ENCODE measurements at places on chromosomes 3 and 15. TPM values are rescaled to one million over a fixed set of nuclear protein-coding genes. Genes with fewer than 3 reads are reported as not detected.
A peak's percentile ranks its signal among the peaks of the same experiment; 100 is the strongest.

DNA sequence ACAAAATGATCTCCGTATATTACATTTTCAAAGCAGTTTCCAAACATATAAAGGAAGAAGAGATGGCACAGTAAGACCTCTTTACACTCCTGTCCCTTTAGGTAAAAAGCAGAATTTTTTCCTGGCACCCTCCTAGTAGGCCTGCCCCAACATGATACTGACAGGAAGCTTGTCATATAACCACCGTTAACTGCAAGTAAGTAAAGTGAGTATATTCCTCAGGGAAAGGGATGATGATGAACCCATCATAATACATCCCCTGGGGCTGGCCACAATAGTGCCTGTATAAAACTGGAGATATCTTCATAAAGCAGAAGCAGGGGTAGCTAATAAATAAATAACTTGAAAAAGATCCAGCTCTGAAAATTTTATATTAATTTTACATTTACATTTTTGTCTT, 893.0 kb downstream of the DIPK2A start:
- DNase-seq: no peak

- DNase-seq: peak; percentile 5
These were observed 394.5 kb upstream of the RARB start for GRCh38 chr3:25033407-25034029.

The CHST13 gene
- not detected for total RNA-seq

The SSUH2 gene
- total RNA-seq: 0.49 TPM

DNA sequence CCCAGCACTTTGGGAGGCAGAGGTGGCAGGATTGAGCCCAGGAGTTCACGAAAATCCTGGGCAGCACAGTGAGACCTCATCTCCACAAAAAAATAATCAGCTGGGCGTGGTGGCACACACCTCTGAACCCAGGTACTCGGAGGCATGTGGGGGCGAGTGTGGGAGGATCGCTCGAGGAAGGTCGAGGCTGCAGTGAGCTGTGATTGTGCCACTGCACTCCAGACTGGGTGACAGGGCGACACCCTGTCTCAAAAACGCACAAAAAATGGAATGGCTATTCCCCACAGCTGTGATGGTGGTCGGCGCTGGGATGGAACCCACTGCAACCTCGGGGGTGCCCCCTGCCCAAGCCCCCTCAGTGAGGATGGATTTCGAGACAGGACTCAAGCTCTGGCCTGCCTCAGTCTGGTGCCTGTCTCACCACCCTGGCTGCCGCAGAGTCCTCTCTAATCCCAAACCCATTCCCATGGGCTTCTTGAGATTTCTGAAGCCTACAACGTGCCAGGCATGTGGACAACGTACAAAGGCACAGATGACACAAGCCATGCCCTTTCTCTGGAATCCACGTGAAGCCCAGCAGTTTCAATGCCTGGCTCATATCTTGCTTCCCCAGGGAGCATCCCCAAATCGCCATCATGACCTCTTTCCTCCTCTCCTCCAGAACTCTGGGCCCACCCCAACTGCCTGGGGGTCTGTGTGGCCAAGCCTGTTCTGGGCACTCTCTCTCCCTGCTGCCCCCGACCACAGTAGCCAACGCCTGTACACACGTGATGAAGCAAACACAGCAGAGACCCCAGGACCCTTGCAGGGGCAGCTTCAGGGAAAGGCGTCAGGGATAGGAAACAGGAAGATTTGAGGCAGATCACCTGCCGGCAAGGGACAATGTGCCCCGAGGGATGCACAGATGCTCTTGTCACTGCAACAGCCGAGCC, 32.4 kb downstream of the ADAMTS17 start:
- DNase-seq: no peak

- DNase-seq: no peak
These were observed 227.8 kb downstream of the UBE2E2 start for GRCh38 chr3:23430781-23431398.

The POPDC2 gene
- 7.2 TPM for total RNA-seq

- no peak for DNase-seq
These were observed 110.8 kb upstream of the SMAD3 start for GRCh38 chr15:66954601-66955000.

DNA sequence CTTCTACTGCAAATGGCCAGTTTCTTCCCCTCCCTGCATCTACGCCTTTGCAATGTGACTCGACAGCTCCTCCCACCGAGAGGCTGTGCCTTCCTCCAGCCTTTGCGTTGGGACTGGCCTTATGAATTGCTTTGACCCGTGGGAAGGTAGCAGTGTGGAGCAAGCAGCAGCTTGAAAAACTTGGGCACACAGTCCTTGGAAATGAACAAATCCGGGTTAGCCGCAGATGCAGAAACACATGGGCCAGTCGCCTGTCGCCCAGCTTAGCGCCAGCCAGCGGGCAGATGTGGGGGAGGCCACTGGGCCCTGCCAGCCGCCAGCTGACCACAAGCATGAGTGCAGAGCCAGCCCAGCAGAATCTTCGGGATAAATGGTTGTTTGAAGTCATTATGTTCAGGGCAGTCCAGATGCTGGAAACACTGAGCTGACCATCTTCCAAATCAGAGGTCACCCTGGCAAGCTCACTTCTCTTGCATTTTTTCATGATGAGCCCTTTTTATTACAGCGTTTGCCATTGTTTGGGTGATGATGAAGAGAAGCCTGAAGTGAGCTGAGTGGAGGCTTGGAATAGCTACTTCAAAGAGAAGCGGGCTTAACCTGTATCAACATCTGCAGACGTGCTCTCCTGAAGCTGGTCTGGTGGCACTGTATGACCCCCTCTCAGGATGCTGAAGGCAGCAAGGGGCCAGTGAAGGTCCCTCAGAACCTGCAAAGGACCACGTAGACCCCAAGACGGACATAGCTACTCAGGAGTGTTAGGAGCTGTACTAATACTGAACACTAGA, 9.8 kb downstream of the SELENOS start:
- DNase-seq: no peak

DNA sequence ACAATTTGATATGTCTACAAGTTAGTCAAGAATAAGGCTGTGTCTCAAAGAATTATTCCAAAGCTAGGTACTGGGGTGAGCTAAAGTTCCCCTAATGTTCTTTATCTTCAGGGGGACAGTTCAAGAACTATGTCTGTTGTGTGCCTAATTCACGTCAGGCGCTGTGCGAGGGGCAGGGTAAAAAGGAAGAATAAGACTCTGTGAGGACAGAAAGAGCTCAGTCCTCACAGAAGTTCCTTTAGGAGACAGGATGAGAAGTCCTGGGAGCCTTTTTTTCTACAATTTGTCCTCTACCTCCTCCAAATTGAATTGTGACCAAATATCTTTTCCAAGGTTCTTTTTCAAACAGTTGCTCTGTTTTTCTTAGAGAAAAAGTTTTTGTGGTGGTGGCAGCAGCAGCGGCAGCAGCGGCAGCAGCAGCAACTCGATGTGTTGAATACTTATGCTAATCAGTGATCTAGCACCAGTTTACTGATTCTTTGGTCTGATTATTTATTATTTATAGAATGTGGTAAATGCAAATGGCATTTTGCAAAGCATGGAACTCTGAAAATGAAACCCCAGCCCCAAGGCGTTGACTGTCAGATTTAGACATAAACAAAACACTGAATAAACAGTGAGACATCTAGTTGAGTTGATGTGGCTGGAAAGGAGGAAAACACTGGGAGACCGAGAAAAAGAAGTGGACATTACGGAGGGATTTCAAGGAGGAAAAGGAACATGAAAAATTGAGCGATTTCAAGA, 88.6 kb downstream of the GTPBP8 start:
- DNase-seq: no peak

The ACKR4 gene
- not detected for total RNA-seq

- no peak for DNase-seq
These were observed 286.6 kb downstream of the PTPRG start for GRCh38 chr3:61847784-61848462.

DNA sequence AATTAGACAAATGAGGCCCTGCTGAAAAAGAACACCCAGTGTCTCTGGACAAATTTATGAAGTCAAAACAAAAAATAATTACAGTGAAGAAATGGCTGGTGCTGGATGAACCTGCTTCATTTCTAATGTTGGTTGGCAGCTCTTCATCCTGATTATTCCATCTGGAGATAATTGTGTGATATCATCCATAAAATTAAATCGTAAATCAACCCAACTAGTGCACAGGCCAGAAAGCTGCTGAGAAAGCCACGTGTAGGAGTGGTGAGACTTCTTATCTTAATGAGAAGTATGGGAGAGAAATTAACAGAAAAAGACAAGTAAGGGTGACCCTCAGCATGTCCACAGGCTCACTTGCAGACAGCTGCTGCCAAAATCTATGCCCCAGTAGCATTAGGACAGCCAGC, 465.2 kb upstream of the TGFBR2 start:
- DNase-seq: no peak

The PTX3 gene
- 0.56 TPM for total RNA-seq

DNA sequence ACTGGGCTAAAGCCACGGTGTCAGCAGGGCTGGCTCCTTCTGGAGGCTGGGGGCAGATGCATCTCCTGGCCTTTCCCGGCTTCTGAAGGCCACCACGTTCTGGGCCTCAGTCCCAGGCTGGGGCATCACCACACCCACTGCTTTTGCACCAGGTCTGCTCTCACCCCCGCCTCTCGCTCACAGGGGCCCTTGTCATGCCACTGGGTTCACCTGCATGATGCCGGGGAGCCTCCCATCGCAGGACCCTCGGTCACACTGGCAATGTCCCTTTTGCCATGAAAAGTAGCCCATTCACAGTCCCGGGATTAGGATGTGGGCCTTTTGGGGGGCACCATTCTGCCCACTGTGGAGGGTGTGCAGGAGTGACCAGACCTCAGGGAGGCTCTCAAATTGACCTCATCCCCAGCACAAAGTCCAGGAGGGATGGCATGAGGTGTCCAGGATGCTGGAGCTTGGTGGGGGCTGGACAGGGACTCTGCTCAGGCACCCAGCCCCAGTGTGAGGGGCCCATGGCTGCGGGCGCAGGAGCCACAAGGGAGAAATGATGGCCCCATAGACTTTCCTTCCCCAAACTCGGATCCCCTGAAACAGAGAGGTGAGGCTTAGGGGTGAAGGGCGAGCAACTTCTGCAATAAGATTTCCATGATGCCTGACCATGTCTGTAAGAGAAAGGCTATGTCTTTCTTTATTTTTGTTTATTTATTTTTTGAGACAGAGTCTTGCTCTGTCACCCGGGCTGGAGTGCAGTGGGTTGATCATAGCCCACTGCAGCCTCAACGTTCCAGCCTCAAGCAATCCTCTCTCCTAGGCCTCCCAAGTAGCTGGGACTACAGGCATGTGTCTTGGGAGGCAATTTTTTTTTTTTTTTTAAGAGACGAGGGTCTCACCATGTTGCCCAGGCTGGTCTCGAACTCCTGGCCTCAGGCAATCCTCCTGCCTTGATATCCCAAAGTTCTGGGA, 189.1 kb downstream of the GOLGA6L6 start:
- no peak for DNase-seq

GRCh38 chr3:66463054-66463631, 37.7 kb downstream of the LRIG1 start:
- DNase-seq: no peak

- peak; percentile 74 for DNase-seq
These were observed 957 bp downstream of the ADCY5 start for GRCh38 chr3:123447749-123448517.

The CMTM7 gene
- 61.0 TPM for total RNA-seq

- DNase-seq: no peak
These were observed 279.2 kb downstream of the GABRG3 start for GRCh38 chr15:27250223-27250622.

DNA sequence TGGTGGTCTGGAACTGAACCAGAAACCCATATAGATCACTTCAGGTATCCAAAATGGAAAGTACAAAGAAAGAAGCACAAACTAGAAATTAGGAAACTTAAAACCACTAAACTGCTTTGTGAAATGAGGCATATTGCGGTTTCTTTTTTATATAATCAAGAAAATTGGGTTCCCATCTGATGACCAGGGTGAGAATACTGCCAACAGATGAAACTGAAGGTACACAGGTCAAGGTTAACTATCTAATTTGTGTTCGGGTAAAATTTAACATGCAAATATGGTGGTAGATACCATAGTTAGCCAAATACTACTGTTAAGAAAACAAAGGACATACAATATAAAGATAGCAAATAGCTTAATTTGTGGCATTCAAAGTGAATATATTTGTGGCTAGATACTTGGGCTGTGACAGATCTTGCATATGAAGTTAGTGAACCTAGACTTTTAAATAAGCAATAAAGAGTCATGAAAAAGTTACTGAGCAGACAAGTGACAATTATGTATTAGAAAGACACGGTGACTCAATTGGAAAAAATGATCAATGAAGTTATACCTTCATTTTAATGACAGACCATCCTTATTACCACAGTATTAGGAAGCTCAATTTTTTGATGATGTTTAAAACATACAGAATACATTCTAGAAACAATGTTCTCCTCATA, 127.4 kb downstream of the NR2E3 start:
- DNase-seq: no peak

The TMEM207 gene
- not detected for total RNA-seq

The CHRNA7 gene
- total RNA-seq: 0.51 TPM

The RHCG gene
- total RNA-seq: not detected

The KBTBD12 gene
- not detected for total RNA-seq

DNA sequence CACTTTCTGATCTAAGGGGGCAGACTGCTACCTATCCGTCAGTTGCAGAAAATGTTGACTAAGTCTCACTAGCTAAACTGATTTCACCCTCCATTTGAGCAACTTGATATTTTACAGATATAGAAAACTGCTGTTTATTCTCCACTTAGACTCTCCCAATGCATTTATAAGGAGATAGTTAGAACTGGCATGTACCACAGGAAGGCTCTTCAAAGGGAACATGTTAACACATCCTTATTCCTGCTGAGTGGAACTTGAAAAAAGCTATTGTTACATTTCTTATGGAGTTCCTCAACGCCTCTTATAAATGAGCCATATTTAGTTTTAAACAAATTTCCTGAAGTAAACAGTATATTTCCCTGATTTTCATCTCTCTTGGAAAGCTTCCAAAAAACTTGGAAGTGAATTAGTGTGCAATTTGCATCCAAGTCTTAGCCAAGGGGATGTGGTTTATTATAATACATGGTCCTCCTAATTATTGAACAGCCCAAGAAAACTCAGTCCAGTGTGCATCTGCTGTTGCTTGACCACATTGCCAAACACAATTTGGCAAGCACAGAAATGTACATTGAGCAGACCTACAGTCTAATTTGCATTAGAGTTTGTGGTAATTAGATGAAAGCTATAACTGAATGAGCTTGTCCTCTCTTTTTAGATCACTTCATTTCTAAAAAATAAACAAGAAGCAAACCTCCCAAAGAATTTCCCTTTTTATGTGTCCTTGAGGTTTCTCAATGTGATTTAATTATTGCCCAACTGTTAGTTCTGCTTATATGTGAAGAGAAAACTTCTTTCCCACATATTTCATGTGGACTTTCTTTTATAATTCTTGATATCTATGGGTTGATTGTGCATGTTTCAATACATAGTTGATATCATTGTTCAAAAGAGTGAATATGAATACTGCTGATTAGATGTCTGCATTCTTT, 72.6 kb upstream of the DPH6 start:
- no peak for DNase-seq

DNA sequence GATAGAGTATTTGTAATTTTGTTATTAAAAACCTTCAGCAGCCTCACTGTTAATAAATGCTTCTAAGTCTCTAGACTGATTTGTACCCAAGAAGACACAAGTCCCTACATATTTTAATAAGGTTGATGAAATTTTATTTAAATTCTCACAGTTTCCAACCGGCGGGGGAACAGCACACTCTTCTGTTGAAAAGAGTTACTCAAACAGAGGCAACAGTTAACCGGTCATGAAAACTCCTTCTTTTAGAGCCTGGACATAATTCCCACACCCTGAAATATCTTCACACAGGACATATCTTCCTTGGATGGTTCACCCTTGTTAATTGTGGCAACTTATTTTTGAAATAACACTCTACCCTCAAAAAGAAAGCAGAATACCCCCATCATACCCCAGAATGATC, 278.8 kb downstream of the FOXP1 start:
- peak; percentile 25 for DNase-seq

The GPR160 gene
- total RNA-seq: 13.3 TPM

- DNase-seq: peak; percentile 39
These were observed 780 bp downstream of the TIPARP start for GRCh38 chr3:156674911-156675829.

All from activated T-cell treated with anti-CD3 and anti-CD28 coated beads, Interleukin-2, amount 50 U/mL, for 72 hours (primary cell).